NCI-H1417 (cell line): ENCODE measurements at places on chromosomes 6 and 20.

DNA sequence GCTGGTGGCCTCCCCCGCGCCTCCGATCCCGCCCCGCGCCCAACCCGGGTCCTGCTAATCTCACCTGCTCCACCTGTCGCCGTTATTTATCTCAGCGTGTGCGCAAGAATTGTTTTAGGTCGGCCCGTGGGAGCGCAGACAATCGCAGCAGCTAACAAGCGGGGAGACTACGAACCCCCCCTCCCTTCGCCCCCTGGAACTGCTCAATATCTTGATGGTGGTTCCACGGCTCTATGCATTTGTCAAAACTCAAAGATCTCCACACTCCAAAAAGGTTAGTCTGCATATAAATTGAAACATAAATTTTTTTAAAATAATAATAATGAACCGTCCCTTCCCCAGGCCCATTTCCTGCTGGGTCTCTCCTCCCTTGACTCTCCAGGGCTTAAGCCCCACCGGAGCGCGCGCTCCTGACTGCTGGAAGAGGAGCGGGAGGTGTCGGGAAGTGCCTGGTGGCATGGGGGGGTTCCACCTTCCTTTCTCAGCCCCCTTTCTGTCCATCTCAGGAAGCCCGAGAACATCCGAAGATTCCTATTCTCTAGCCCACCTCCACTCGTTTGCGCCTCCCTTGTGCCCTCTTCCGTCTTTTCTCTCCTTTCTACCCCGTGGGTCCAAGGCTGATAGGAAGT lies 1.6 kb upstream of the MDGA1 start:
- DNase-seq: peak; percentile 85

- DNase-seq: no peak
These were observed 207.6 kb upstream of the MYLIP start for GRCh38 chr6:15921243-15921642.

- no peak for DNase-seq
These were observed 8.2 kb downstream of the PPP1R14C start for GRCh38 chr6:150150821-150151646.

- DNase-seq: no peak
These were observed 43.4 kb downstream of the SLC22A2 start for GRCh38 chr6:160215232-160215631.

- DNase-seq: no peak
These were observed 225.4 kb downstream of the PRL start for GRCh38 chr6:22071270-22072041.

DNA sequence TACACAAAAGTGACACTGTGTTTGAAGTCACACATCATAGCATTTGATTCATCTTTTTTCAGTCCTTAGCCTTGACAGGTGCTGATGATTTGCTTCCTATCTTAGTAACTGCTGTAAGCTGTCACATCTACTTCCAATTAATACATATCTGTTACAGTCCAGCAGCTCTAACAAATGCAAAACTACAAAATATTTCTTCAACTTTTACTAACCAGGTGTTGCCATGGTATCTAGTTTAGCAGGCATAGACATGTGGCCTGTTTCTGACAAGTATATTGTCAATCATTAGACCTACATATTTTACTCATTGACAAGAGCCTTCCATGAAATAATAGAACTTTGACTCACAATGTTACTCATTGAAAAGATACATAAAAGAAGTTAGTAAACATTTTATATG lies 1159.7 kb downstream of the GRIK2 start:
- DNase-seq: no peak

- no peak for DNase-seq
These were observed 4.3 kb upstream of the SGK1 start for GRCh38 chr6:134322216-134322615.

- no peak for DNase-seq
These were observed 64.5 kb downstream of the BFSP1 start for GRCh38 chr20:17466641-17467040.

- no peak for DNase-seq
These were observed 83.9 kb upstream of the DUSP22 start for GRCh38 chr6:208364-208763.

DNA sequence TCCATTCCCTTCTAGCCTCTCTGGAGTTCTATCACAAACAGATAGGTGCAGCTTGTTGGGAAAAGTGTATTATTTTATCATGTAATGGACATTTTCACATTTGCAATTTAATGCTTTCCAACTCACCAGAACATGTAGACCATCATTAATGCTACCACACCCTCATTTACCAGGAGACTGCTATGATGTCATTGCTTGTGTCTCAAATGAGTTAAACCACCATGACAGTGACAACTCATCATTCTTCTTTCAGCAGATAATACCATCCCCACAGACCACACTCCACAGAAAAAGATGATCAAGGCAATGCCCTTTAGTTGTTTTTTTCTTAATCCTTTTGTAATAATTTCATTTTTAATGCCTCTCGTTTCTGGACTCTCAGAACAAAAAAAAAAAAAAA lies 168.7 kb downstream of the AIG1 start:
- DNase-seq: no peak

DNA sequence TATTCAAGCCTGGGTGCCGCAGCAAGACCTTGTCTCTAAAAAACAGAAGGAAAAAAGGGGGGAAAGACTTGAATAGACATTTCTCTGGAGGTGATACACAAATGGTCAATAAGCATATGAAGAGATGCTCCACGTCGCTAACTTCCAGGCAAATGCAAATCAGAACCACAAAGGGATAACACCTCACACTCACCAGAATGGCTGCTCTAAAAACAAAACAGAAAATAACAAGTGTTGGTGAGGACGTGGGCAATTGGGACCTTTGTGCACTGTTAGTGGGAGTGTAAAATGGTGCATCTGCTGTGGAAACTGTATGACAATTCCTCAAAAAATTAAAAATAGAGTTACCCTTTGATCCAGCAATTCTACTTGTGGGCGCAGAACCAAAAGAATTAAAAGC lies 48.4 kb upstream of the TULP1 start:
- no peak for DNase-seq

- DNase-seq: no peak
These were observed 36.3 kb downstream of the TNFAIP3 start for GRCh38 chr6:137903274-137903932.

DNA sequence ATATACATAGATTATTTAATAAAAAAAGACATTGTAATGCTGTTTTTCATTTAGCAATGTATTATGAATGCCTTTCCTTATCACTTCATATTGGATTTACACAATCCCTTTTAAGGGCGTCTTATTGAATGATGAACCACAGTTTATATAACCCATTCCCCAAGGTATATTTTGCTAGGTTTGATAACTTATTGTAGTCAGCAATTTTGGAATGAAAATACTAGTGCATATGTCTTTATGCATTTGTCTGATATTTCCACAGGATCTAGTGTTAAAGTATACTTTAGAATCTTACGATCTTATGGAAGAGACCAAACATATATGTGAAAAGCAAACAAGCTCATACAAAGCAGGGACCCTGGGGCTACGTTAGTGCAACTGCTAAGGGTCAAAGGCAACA lies 180.4 kb upstream of the RIN2 start:
- DNase-seq: no peak

- peak; percentile 2 for DNase-seq
These were observed 31.5 kb upstream of the GJA1 start for GRCh38 chr6:121403964-121404363.

DNA sequence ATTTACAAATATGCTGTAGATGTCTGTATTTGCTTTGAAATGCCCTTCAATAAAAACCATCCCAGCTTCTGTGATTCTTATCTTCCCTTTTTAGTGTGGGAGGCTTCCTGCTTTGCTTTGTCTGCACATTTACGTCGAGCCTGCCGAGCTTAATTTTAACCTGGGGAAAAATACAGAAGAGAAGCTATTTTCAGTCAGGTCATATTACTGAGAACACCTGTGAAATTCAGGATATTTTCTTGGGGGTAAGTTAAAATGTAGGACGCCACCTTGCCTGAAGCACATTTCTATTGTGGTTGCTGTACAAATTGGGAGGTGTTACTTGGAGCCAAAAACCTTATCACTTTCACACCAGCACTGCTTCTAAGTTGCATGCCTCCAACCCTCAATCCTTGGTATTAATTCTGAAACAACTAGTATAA lies 43.6 kb upstream of the FUCA2 start:
- DNase-seq: no peak

GRCh38 chr6:107106165-107106564 lies 9.2 kb downstream of the BEND3 start:
- no peak for DNase-seq

DNA sequence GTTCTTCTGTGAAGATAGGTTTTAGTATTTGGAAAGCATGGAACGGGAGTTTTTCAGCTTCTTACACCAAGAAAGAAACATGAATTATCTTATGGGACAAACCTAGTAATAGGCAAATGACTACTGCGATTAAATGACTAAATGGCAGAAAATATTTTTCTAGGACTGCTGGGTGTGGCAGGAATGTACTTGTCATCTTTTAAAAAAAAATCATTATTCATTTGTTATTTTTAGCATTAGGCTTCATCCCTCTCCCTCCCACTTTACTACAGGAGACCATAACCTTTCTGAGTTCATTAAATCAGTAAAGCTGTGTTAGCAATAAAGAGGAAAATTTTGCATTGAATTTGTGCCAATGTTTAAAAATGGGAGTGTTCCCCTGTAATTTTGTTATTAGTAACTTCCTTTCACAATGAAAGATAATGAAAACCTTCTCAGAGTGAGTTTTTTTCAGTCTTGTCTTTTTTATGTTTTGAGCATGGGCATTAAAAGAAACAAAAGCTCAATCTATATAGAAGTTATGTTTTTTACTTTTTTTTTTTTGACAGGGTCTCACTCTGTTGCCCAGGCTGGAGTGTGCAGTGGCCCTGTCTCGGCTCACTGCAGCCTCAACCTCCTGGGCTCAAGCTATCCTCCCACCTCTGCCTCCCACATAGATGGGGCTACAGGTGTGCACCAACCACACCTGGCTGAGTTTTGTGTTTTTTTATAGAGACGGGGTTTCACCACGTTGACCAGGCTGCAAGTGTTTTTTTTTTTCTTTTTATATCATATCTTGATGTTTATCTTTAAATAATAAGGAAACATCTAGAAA lies 105.6 kb upstream of the CLDN20 start:
- no peak for DNase-seq

- DNase-seq: no peak
These were observed 187.8 kb upstream of the PRDM1 start for GRCh38 chr6:105898286-105898685.

DNA sequence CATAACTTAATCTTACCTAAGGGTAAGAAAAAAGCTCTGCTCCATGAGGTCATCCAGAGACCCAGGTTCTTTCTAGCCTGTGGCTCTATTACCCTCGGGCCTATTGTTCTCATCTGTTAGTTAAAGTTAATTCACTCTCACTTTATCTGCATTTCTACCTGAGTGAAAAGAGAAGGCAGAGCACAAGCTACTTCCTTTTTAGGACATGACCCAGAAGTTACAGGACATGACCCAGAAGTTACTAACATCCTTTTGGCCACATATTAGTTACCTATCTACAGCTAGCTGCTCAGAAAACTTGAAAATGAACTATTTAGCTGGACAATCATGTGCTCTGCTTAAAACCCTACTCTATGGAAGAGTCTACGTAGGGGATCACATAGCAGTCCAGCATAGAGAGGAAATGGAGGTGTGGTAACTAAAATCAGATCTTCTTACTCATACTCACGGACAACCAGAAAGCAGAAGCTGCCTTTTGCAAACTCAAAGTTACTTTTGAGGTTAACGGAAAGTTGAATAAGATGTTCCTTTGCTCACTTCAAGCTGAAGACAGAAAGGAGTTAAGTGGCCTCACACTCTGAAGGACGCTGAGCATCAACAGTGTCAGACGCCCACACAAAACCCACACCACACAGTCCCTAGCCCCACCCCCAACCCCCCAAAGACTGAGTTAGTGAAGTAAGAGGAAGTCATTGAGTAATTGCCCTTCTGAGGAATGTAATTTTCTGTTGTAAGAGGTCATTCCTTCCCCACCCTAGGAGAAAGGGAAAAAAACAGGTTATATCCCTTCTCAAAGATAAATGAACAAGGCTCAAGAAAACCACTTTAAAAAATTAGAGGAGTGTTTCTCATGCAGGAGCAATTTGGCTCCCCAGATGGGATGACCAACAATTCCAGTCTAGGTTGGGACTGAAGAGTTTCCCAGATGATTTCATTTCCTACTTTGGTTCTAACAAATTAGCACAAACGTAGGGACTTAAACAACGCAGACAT lies 45.9 kb upstream of the TAB2 start:
- no peak for DNase-seq

- DNase-seq: no peak
These were observed 14.1 kb downstream of the SAMD5 start for GRCh38 chr6:147522597-147522996.

DNA sequence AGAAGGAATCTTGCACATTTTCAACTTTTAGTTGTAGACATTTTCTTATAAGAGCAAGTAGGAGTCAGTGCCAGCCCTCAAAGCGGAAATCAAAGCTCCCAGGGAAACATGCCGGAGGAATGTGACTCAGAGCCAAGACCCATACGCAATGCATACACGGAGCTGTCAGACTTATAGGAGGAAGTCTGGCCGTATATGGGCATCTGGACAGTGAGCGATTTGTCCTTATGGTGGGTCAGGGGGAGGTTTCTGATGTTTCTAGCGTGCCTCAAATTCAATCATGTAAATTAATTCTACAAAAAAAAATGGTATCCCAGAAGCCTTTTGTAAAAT lies 3.6 kb upstream of the CCN2 start:
- DNase-seq: no peak

GRCh38 chr20:14576196-14576877 lies 238.9 kb upstream of the FLRT3 start:
- DNase-seq: no peak

DNA sequence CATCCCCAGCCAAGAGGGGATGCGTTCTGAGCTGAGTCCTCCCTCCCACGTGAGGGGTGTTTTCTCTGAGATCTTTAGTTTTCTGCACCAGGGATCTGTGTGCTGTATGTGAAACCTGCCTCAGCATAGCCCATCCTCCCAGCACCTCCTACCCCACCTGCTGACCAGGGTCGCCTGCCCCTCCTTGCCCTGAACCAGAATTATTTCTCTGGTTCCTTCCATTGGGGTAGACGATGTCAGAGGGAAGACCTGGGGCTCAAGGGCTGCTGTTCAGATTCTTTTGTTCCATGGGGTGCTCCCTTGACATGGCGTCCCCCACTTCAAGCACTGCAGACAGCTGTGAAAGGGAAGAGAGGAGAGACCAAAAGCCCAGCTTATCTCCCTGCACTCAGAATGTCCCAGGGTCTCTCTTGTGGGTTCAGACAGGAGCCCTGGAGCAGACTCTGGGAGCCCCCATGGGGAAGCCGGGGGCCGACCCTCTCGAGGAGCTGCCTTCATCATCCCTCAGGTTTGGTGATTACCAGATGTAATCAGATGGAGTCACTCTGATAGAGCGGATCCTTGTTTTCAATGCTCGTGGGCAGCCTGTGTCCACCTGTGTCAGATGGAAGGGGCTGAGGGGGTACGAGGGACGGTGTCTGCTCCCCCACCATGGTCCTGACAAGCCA lies 74.3 kb downstream of the ERMARD start:
- no peak for DNase-seq

- DNase-seq: no peak
These were observed 420.3 kb upstream of the FLRT3 start for GRCh38 chr20:14757728-14758127.

- no peak for DNase-seq
These were observed 311.7 kb downstream of the CBLN4 start for GRCh38 chr20:55693641-55694040.
